Naive thymus-derived CD8-positive, alpha-beta T cell (primary cell): ENCODE measurements at places on chromosomes 7 and 10.
A peak's percentile ranks its signal among the peaks of the same experiment; 100 is the strongest.

GRCh38 chr7:14196555-14196954, 207.1 kb upstream of the ETV1 start:
- no peak for DNase-seq

- no peak for DNase-seq
Measured at GRCh38 chr7:151925446-151926335, 30.6 kb upstream of the GALNTL5 start.

- DNase-seq = no peak
Measured at GRCh38 chr7:8433477-8434289, at the start of gene NXPH1. TSS of gene NXPH1 (plus strand) at chr7:8433609.

GRCh38 chr7:25105911-25106310, 19.1 kb downstream of the CYCS start:
- DNase-seq = no peak

DNA sequence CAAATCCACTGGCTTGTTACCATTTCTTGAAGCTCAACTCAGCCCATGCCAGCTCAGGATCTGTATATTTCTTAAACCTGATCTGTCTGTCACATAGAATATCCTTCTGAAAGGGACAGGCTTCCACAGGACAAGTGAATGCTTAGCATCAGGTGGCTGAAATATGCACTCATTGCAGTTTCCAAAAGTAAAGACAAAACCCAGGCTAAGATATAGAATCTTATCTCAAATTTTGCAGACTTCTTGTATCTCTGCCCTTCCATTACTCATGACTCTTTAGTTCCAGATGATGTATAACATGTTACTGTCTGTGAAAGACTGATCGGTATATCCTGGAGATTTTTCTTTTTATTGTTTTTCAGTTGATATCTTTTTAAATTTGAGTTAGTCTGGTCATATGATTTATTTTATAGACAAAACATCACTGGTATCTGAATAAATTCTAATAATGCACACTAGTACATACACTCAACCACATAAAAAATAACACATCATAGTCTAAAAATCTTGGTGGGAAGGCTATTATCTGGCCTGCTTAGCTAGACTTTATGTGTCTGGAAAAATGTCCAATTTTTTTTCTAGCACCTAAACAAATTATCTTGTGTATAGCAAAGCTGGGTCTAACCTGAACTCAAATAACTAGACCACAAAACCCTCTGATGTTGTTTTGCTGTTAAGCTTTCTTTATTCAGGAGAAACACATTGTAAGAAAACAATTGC, 182.6 kb downstream of the ADAM12 start:
- no peak for DNase-seq

GRCh38 chr7:121395494-121395960, 581 bp downstream of the FAM3C start:
- DNase-seq = peak; percentile 56

DNA sequence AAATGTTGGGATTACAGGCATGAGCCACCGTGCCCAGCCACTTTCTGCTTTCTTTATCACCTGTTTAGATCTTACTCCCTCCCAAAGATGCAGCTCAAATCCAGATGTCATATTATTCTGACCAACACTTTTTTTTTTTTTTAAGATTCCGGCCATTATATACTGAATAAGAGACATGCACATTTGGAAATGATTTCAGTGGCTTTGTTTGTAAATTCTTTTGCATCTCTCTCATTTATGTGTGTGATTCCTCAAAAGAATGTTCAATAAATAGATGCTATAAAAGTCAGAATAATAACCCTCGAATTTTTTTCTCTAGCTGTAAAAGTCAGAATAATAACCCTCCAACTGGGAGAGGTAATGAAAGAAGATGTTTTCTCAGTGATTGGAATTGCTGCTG, 25.4 kb downstream of the HECW1 start:
- no peak for DNase-seq

DNA sequence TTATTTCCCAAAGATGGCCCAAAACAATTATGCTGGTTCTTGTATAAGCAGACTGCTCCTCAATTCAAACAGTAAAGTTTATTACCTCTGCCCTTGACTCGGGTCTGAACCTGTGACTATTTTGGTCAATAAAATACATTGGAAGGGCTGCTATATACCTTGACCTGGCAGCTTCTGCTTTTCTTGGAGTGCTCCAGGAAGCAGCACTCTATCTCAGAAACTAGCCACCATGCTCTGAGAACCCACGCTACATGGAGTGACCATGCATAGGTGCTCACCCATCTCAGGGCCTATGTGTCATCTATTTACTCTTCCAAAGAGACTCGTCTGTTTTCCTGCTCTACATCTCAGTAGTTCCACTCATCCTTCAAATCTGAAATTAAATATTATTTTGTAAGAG, 299.9 kb downstream of the AHR start:
- DNase-seq = no peak

DNA sequence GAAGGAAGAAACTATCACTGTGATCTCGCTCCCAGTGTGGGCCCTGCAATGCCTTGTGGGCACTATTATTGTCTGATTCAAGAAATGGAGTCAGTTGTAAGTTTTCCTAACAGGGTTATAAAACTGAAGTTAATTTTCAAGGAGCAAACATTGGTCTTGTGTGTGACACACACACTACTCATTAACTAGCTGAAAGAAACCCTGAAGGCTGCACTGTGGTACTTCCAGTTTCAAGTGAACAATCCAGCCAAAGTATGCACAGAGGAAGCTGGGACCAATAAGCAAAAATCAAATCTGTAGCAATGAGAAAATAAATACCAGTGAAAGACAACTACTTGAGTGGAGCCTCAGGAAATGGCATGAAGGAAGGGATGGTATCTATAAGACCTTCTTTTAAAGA, 506.6 kb upstream of the POT1 start:
- DNase-seq = no peak

GRCh38 chr7:33061282-33061937, 1.2 kb downstream of the NT5C3A start:
- no peak for DNase-seq

DNA sequence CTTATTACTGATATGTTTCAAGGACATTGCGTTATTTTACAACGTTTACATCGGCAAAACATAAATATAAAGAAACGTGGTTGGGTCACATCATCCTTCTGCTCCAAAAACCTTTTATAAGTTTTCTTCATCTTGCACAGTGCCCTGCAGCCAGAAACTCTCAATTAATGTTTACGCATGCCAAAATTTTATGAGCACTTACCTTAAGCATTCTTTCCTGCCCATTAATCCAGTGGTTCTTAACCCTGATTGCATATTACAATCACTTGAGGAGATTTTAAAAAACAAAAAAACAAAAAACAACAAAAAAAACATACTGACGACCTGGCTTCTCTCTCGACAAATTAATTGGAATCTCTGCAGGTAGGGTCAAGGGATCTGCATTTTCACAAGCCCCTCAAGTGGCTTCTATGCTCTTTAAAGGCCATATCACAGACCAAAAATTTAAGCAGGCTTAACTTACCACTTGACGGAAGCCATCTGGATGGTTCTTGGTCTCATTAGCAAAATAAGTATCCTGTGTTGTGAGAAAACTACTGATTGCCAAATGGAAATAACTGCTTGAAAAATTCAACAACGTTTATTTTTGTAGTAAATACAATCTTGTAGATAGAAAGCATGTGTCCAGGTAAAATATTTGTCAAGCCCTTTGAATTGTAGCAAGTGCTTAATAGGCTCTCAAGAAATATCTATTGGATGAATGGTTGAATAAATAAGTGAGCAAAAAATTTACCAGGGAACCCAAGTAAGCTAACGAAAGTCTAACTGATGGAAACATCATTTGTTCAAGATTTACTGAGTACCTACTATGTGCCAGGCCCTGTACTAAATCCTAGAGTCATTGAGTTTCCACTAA, 30.9 kb upstream of the SLC16A12 start:
- no peak for DNase-seq

GRCh38 chr7:15628876-15629275, 57.6 kb downstream of the MEOX2 start:
- DNase-seq = no peak

GRCh38 chr10:98963608-98964007, 272.0 kb downstream of the HPSE2 start:
- no peak for DNase-seq

- DNase-seq = no peak
Measured at GRCh38 chr7:106840342-106840741, 24.7 kb upstream of the PIK3CG start.

DNA sequence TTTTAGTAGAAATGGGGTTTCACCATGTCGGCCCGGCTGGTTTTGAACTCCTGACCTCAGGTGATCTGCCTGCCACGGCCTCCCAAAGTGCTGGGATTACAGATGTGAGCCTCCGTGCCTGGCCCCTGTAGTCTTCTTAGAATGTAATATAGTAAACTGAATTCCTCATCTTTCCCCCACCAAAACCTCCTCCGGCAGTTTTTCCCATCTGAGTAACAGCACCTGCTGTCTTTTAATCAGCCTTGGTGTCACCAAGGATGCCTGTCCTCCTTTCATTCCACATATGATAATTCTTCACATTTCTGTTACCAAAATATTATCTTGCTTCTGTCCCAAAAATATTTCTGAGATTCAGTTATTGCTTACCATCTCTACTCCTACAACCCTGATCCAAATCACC, 80.2 kb downstream of the ZEB1 start:
- DNase-seq = no peak

DNA sequence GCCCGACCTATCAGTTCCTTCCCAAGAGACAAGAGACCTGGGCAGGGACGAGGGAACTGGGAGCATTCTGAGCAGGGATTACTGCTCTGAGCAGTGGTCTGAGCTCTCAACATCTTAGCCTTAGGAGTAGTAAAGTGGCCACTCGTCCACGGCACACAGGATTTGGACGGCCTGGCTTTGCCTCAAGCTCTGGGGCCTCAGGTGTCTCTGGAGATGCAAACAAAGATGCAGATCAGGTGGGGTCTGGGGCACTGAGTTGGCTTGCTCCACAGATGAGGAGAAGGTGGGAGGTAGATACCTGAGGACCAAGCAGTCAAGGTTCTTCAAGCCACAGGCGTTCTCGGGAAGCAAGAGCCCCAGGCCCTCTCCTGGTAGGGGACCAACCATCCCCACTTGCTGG, 16.1 kb upstream of the NPFFR1 start:
- DNase-seq = no peak

DNA sequence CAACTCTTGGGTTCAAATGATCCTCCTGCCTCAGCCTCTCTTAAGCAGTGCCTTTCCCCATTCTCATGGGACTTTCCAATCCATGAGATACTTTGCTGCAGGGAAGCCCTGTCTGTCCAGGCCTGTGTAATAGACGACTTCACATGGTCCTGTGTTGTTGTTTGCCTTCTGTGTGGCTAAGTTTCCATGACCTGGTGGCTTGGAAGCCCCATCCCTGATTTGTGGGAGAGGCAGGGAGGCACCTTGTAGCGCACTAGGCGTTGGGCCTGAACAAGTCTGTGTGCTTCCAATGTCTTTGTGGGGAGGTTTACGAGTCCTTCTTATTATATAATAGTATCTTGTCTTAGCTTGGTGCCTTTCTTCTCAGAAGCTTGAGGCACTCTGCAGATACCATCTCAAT, 49.1 kb downstream of the TCF7L2 start:
- no peak for DNase-seq

DNA sequence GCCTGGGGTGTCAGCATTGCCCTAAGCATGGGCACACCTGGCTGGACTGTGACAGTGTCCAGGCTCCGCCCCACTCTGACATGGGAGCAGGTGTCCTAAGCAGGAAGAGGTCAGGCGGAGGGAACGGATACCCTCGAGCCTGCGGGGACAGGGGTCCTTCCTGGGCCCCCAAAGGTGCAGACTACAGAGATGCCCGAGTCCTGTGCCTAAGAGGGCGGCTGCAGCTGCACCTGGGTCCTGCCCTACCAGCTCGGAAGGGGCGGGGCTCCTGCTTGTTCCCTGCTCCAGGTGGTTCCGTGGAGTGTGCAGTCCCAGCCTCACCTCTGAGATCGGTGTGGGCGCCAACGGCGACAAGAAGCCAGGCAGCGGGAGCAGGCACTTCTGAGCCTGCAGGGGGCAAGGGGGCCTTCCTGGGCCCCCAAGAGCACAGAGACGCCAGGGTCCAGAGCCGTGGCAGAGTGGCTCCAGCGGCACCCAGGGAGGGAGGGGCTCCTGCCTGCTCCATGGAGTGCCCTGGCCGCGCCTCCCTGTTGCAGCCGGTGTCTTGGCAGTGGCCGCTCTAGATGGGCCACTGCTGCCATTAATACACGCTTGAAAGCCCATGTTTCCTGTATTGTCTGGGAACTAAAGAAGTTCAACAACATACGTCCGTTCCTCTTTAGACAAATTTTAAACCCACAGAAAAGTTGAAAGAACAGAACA, 64.5 kb upstream of the CACNA2D1 start:
- no peak for DNase-seq

- no peak for DNase-seq
Measured at GRCh38 chr7:159148430-159149395, 4.0 kb upstream of the VIPR2 start.

DNA sequence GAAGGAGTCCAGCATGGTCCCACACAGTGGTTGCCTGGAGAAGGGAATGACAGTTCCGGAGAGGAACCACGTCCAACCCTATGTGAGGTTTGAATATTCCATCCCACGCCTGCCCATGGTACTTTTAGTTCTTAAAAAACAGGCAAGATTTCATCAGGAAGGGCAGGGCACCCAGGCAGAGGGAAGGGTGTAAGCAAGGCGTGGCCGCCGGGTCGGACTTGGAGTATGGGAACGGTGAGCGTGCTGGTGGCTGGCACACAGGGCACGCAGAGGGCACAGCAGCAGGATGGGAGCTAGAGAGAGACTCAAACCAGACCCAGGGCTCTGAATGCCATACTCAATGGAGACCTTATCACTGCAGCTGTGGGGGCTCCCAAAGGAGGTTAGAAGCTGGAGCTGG, 34.3 kb downstream of the FAM53B start:
- no peak for DNase-seq

DNA sequence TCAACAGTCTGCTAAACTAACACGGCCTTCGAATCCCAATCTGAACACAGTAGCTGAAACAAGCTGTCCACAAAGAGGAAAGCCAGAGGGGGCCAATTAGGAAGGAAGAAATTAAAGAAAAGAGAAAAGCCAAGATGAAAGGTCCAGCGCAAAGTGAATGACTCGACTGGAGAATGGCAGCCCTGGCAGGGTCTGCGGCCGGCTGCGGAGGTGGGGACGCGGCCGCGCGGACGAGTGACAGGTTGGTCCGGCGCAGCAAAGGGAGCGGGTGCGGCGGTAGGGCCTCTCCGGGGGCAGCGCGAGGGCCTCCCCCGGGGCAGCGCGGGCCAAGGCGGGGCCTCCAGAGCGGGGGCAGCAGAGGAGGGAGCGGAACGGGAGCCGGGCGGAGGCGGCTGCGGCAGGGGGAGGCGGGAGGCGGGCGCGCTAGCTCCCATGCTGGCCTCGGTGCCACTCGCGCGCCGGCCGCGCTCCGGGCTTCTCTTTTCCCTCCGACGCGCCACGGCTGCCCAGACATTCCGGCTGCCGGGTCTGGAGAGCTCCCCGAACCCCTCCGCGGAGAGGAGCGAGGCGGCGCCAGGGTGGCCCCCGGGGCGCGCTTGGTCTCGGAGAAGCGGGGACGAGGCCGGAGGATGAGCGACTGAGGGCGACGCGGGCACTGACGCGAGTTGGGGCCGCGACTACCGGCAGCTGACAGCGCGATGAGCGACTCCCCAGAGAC, at the start of gene VWC2:
Gene VWC2 (plus strand): TSS at position 421 of the 718 bp plus-strand sequence. CDS start 1,798 bp downstream, outside the sequence.
- no peak for DNase-seq

DNA sequence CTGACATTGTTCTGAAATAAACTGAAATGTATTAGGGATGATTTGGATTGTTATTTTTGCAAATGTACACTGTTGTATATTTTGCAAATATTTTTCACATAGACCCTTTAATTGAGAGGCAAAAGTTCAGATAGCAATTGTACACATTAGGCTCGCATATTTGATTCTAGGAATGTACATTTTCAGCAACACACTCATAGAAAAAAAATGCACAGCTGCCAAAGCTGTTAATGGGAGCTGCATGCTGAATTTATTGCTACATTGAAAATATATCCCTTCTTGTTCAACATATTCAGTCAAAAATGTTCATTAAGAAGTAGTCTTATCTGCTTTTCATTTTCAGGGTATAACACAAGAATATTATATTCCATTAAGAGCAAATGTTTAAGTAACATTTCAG, 512.9 kb downstream of the ATRNL1 start:
- no peak for DNase-seq
